ENCODE measurements at places on chromosomes 7 and 10. TPM values are rescaled to one million over a fixed set of nuclear protein-coding genes. Genes with fewer than 3 reads are reported as not detected.

The HECTD2 gene
- 5.2 TPM for polyA plus RNA-seq

The SPDYE2B gene
- not detected for polyA plus RNA-seq

The ZPBP gene
- polyA plus RNA-seq = not detected

The PLAC9 gene
- polyA plus RNA-seq = 12.2 TPM

The PNLIPRP3 gene
- not detected for polyA plus RNA-seq

The ZNF716 gene
- polyA plus RNA-seq = not detected

The DNAJC12 gene
- polyA plus RNA-seq = 2.9 TPM

The PTN gene
- polyA plus RNA-seq = 187 TPM

- no peak for DNase-seq
Measured at GRCh38 chr10:97589479-97589878, at the start of gene C10orf62. C10orf62 (plus strand) TSS chr10:97589721; CDS start chr10:97589898, 177 bp downstream.

DNA sequence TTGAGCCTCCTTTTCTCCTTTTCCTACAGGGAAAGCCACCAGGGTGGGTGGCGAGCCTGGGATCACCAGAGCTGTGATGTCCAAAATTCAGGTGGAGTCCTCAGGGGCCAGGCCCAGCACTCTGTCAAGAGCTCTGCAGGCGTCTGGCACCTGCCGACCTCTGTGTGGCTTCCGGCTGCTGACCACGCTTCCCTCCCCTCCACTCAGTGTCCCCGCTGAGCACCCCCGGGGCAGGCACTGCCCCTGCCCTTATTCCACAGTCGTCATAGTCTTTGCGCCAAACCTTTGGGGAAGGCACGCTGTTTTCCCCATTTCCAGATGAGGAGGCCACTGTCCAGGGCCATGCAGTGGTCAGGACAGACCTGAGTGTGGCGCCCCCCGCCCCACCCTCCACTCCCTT is 7.5 kb downstream of the MTG1 start:
- DNase-seq = no peak

- peak; percentile 72 for DNase-seq
Measured at GRCh38 chr7:23136216-23136615, 30.6 kb downstream of the KLHL7 start.
